IPS-NIHi11 (cell line): ENCODE measurements at places on chromosomes 13 and 19.

DNA sequence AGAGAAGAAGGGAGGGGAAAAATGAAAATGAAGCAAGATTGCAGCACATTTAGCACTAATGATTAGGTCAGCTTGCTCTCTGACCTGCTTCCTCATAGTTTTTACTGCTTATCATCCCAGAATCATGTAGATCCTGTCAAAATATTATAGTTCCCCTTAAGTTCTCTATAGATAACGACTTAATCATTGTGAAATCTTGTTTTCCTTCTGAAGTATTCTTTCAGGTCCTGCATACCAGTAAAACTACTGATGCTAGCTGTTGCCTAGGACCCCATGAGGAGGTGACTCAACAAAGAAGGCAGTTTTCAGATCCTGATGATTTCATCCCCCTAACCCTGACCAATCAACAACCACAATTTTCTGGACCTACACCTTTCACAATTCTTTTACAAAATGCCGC is 1131.7 kb downstream of the SLITRK5 start:
- DNase-seq = no peak

- no peak for DNase-seq
These were observed 9.8 kb upstream of the USPL1 start for GRCh38 chr13:30607908-30608307.

DNA sequence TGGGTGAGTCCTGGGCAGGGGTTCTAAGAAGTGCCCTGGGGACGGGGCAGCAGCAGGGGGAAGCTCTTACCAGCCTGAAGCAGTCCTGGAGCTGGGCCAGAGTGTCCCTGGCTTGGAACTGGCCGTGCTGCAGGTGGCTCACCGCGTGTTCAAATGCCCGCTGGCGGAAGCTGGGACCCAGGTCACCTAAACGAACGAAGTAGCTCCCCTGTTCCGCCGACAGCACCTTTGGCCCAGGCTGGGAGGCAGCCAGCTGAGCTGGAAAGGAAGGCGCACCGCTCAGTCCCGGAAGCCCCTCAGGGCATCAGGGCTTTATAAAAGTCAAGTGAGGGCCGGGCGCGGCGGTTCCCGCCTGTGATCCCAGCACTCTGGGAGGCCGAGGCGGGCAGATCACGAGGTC is 9.6 kb downstream of the PLIN4 start:
- no peak for DNase-seq

DNA sequence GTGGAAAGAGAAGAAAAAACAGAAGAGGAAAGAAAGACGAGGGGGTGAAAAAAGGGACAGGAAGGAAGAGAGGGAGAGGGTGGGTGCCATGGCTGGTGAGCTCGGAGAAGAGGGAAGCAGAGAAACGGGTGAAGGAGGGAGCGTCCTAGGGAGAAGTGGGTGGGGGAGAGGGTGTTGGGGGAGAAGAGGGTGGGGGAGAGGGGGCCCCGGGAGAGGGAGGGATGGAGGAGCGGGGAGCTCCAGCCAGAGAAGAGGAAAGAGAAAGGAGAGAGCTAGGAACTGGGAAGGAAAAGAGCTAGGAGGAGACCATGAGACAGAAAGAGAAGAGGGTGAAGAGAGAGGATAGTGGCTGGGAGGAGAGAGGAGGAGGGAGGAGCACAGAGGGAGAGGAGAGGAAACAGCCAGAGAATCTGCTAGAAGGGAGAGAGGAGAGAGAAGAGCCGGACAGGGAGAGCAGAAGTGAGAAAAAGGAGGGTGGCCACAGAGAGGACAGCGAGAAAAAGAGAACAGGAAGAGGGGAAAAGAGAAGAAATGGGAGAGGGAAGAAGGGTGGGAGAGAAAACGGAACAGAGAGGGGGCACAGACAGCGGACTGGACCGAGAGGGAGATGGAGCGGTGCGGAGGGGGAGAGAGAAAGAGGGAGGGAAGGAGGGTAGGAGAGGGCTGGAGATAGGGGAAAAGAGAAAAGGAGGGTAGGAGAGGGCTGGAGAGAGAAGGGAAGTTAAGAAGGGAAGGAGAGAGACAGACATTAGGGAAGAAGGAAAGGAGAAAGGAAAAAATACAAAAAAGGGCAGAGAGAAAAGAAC is 11.9 kb upstream of the GARIN5A start:
- no peak for DNase-seq

- DNase-seq = peak; percentile 72
These were observed 25.5 kb downstream of the FAM187B start for GRCh38 chr19:35202722-35203688.

- DNase-seq = peak; percentile 12
These were observed 1394.2 kb upstream of the ATXN8OS start for GRCh38 chr13:68713394-68713793.

- no peak for DNase-seq
These were observed 47.1 kb downstream of the COL4A2 start for GRCh38 chr13:110354123-110354627.

- no peak for DNase-seq
These were observed 197.8 kb downstream of the TEX29 start for GRCh38 chr13:111518161-111518792.

GRCh38 chr19:2012941-2013682 is 2.4 kb downstream of the BTBD2 start:
- no peak for DNase-seq

- DNase-seq = no peak
These were observed 2.3 kb downstream of the FUT2 start for GRCh38 chr19:48698046-48698445.

DNA sequence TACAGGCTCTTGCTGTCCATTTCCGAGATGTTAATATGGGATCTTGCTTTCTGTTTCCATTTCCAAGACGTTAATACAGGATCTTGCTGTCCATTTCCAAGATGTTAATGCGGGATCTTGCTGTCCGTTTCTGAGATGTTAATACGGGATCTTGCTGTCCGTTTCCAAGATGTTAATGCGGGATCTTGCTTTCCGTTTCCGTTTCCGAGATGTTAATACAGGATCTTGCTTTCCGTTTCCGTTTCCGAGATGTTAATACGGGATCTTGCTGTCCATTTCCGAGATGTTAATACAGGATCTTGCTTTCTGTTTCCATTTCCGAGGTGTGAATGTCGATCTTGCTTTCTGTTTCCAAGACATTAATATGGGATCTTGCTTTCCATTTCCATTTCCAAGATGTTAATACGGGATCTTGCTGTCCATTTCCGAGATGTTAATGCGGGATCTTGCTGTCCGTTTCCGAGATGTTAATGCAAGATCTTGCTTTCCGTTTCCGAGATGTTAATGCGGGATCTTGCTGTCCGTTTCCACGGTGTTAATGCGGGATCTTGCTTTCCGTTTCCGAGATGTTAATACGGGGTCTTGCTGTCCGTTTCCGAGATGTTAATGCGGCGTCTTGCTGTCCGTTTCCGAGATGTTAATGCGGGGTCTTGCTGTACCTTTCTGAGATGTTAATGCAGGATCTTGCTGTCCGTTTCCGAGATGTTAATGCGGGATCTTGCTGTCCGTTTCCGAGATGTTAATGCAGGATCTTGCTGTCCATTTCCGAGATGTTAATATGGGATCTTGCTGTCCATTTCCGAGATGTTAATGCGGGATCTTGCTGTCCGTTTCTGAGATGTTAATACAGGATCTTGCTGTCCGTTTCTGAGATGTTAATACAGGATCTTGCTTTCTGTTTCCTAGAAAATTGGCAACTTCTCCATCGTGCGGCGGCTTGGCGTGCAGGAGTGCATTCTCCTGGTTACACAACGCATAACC is 38.3 kb downstream of the PEX11G start:
- no peak for DNase-seq

DNA sequence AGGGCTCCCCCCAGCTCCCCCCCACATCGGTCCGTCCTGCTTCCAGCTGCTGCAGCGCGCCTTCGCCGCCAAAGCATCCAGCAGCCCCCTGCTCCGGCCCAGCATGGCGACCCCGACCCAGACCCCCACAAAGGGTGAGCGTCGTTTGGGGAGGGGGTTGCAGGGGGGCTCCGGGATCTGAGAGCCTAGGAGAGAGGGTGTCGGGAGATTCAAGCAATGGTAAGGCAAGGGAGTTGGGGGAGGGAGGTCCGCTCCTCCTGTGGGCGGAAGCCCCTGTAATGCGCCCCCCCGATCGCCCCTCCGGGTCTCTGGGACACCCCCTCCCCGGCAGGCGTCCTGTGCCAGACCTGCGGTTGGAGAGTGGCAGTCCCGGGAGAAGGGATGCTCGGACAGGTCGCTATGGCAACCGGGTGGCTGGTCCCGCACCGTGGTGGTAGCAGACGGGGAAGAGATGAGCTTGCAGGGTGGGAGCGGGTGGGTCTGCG is at the start of gene FXYD7:
Gene FXYD7, plus strand, starts transcription at position 25 of the 485 bp plus-strand sequence. Its CDS starts 79 bp downstream, at position 104.
- peak; percentile 29 for DNase-seq

DNA sequence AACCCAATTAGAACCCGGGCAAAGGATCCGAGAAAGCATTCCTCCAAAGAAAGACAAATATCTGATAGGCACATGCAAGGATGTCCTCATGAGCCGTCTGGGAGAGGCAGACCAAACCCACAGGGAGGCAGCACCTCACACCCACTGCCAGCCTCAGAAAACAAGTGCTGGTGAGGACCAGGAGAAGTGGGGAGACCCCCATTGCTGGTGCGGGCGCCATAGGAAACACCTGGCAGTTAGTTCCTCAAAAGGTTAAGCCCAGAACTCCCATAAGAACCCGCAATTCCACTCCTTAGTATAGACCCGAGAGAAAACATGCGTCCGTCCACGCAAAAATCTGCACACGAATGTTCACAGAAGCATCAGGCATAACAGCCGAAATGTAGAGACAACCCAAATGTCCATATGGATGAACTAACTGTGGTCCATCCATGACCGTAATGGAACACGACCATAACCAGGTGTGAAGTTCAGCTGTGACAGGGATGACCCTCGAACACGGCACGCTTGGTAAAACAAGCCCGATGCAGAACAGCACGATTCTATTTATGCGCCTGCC is 7.9 kb downstream of the ZNF787 start:
- DNase-seq = no peak

- DNase-seq = no peak
These were observed 284.7 kb downstream of the SLC7A1 start for GRCh38 chr13:29310806-29311205.

GRCh38 chr19:7427944-7428343 is 60.9 kb downstream of the PEX11G start:
- no peak for DNase-seq

GRCh38 chr13:20696073-20696472 is 7.4 kb upstream of the IL17D start:
- no peak for DNase-seq

- DNase-seq = no peak
These were observed 50.3 kb downstream of the ABCC4 start for GRCh38 chr13:95250961-95251360.

- no peak for DNase-seq
These were observed 254.3 kb upstream of the PRR20A start for GRCh38 chr13:56886398-56886797.

DNA sequence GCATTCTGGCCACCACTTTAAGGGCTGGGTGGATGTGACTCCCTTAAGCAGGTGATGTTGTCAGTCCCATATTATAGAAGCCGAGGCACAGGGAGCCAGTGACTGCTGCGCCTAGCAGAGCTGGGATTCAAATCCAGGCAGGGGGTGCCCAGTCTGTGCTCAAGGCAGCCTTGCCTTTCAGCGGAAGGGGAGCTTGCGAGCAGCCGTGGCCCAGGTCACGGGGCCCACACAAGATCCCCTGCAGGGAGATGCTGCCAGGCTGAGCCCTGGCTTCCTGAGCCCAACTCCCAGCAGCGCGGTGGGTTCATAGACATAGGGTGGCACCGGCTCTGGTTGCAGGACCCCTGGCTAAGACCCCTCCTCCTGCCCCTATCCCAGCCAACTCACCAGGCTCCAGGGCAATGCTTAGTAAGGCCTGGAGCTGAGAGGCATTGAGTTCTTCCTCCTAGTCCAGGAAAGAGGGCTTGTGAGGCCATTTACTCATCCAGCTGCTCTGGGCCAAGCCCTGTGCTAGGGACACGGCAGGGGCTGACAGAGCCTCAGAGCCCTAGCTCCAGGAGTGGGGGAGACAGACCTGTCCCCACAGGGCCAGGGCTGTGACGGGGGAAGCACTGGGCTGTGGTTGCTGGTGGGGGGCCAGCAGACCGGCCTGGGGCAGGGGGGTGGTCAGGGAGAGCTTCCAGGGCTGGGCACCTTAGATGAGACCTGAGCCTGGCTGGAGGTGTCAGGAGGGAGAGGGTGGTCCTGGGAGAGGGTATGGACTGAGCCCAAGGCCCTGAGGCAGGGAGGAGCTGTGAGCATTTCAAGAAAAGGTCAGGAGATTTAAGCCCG is 9.6 kb downstream of the CAPN12 start:
- DNase-seq = no peak

DNA sequence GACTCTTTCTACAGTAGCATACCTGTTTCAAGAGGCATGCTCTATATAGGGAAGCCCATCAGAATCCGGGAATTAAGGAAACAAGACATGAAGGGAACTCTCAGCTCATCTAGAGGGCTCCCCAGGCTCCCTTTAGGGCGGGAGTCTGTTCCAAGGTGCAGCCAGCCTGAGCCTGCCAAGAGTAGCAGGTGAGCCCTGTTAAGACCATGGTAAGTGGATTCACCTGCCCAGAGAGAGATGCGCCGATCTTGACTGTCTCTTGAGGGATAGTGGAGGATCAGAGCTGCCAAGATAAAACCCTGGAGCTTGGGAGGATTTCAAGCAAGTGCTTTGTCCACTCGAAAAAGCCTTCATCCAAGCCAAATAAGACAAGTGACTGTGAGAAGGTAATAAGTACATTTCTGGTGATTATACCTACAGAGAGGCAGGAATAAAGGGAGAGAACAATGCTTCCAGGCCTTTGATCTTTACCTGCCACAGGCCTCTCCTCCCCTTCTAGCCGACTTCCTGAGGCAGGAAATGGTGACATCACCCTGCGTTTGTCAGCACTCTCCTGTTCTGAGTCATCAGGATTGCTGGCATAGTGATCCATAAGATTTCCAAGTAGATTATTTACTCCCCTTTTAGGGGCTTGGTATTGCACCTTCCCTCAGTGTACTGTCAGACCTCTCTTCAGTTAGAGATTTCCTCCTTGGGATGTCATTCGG is 31.5 kb downstream of the KLF5 start:
- peak; percentile 71 for DNase-seq

DNA sequence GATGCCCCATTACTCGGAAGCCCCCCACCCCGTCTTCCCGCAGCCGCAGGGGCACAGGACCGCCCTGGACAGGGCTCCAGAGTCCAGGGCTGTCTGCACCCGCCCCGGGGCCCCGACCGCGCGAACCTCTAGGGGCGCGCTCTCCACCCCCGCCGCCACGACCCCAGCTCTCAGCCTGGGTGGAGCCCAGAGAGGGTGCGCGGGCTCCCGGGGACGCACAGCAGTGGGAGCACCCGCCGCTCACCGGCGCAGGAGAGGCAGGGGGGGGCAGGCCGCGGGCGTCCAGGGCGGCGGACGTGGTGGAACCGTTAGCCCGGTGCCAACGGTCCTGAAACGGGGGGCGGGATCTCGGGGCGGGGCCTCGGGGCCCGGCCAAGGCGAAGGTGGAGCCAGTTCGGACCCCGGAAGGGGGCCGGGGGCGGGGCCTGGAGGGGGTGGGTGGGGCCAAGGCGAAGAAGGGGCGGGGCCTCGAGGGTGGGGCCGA is at the start of gene ATP8B3:
Gene ATP8B3, minus strand, starts transcription at position 335 of the 484 bp plus-strand sequence. CDS start 540 bp downstream, outside the sequence.
- DNase-seq = peak; percentile 99

GRCh38 chr13:62093984-62094780 is 678.5 kb upstream of the PCDH20 start:
- DNase-seq = no peak
